ENCODE measurements at places on chromosomes 2 and 18.

DNA sequence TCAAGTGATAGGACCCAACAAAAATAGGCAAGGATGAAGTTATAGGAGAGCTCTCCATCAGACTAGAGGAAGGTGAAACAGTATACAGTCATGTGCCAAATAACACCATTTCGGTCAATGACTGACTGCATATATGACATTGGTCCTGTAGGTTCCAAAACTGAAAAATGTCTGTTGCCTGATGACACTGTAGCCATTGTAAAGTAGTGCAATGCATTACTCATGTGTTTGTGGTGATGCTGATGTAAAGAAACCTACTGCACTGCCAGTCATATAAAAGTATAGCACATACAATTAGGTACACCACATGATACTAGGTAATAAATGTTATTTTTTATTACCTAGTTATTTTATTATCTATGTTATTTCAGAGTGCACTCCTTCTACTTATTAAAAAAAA lies 147.9 kb downstream of the GREB1L start:
- DNase-seq: no peak

- DNase-seq: no peak
Measured at GRCh38 chr2:198438331-198438730, 633.9 kb downstream of the PLCL1 start.

- no peak for DNase-seq
Measured at GRCh38 chr18:75173125-75173432, 35.9 kb downstream of the PTGR3 start.

- no peak for DNase-seq
Measured at GRCh38 chr2:76450024-76450475, 739.3 kb upstream of the GCFC2 start.

GRCh38 chr2:85917887-85918795 lies 29.4 kb upstream of the ST3GAL5 start:
- DNase-seq: no peak

DNA sequence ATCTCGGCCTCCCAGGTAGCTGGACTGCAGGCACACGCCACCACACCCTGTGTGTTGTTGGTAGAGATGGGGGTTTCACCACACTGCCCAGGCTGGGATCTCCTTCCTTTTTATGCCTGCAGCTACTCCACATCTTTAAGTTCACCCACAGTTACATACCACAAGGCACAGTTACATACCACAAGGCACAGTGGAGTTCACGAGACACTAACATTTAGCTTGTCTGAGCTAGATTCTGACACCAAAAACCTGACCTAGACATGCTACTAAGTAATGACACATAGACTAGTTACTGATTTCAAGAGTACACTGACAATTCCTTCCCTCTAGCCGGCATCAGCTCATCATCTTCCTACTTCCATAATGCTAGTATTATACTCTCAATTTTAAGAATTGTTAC lies 4.3 kb downstream of the POLR2D start:
- DNase-seq: no peak
